ENCODE measurements at places on chromosomes 4 and X.

DNA sequence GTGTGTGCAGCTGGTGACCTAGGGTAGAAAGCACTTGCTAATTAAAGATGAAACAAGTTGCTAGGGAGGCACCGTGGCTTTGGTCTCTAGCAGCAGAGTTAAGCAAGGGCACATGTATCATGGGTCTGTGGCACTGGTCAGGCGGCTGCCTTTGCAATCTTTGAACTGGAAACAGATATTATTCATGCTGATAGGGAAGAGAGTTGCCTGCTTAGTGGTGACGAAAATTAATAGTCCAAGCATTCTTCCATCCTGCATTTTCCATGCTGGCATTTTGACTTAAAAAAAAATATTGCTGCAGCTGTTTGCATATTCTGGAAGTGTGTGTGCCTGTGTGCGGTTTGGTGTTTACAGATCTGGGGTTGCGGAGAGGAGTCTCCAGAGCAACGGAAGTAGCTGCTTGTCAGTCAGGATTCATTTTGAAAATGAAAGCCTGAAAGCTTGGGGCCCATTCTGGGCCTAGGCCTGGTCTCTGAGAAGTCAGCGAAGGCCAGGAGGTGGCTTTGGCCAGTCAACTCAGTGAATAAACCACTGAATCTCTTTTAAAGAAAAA lies 2.3 kb upstream of the SOWAHD start:
- no peak for DNase-seq

DNA sequence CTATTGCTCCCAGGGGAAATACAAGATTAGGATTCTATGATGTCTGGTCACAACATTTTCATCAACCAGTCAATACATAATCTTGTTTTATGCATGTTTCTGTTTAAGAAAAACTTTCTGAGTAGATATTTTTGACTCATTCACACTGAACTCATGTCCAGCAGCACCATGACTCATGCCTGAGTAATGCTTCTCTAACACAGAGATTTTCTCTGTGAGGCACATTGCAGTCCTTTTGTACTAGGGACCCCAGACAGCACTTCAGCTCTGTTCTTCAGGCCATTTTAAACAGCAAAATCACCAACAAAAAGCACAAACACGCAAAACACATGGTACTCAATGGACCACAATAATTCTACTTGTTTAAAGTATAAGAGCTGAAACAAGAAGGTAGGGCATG lies 83.6 kb downstream of the MXRA5 start:
- DNase-seq, result no peak

DNA sequence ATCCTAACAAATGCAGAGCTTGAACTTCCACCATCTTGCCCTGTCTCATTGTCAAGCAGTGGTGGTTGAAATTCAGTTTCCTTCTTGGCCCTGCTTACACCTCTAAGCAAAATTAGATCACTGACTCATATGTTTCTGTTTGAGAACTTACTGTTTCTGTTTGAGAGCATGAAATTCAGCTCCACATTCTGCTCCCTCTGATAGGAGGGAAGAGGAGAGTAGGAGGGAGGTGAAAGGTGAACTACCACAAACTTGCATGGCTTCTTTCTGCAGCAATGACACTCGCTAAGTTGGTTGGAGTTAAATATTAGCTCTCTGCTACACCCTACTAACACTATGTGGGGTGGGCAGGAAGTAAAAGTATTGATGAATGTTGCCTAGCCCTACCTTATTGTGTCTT lies 117.8 kb upstream of the EDA2R start:
- DNase-seq, result no peak

DNA sequence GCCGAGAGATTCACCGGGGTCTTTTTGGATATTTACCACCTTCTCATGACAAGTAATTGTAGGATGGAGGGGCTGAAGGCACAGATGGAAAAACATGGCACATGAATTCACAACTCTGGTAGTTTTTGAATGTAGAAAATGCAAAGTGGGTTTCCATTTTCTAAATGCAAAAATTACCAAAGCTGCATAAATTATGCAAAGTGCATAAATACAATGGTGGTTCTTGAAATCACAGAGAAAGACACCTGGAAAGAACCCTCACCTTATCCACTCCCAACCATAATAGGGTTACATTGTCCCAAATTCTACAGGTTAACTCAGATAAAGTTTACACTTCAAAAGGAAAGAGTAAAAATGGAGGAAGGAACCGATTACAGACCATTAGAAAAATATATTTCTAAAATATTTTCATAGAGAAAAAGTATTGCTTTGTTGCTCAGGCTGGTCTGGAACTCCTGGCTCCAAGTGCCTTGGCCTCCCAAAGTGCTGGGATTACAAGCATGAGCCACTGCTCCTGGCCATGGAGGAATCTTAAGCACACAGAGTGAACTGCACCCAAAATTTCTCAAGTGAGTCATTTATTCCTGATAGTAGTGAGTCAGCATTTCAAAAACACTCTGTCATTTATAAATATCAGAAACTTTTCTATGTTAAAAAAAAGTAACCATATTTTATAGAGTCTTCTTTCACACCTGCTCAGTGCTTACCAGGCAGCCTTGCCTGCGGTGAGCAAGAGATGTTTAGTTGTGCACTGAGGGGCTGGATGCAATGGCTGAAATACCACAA lies 101.4 kb downstream of the FIP1L1 start:
- no peak for DNase-seq

DNA sequence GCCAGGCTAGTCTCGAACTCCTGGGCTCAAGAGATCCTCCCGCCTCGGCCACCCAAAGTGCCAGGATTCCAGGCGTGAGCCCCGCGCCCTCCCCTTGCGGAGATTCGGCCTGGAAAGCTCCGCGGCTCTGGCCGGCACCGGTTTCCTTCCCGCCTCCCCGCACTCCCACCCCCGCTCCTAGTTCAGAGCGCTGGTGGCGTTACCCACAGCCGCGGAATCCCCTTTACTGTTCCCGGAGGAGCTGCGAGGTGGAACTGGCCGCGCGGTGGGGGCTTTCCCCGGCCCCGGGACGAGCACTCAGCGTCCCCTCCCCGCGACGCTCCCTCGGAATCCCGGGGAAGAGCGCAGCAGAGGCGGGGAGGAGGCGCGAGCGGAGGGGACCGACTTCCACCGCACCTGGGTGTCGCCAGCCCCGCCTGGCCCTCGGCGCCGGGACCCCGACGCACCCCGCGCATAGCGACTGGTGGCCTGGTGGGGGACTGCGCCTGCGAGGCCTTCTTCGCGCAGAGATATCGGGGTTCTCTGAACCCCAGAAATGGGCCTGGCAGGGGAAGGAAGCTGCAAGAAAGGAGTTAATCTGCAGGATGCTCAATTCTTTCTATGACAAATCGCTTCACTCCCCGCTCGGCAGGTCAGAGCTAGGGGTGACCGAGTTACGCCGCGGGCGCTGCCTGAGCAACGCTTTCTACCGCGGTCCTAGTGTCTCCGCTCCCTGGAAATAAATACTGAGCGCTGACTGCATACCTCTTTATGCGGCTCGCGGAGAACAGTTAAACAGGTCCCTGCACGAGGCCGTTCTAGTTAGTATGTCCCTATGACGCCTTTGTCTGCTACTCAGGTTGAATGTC lies 14.6 kb upstream of the SLC25A4 start:
- no peak for DNase-seq

DNA sequence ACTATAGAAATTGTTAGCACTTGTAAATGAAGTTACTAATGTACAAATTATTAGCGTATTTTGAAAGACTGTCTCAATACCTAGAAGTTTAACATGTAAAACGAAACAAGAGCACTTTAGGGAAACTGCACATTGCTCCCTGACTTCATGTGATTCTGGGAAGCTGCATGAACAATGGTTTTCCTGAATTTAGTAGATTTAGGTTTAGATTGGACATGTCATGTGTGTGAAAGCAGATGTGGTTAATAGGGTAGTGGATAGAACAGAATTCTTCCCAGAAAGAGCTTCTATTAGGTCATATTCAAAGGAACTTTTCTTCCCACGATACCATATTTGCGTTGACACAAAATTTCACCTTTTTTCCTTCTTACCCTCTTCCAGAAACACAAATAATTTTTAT lies 14.9 kb upstream of the CXCL8 start:
- DNase-seq, result no peak

- DNase-seq, result no peak
Measured at GRCh38 chr4:156953951-156954350, 17.6 kb downstream of the PDGFC start.

DNA sequence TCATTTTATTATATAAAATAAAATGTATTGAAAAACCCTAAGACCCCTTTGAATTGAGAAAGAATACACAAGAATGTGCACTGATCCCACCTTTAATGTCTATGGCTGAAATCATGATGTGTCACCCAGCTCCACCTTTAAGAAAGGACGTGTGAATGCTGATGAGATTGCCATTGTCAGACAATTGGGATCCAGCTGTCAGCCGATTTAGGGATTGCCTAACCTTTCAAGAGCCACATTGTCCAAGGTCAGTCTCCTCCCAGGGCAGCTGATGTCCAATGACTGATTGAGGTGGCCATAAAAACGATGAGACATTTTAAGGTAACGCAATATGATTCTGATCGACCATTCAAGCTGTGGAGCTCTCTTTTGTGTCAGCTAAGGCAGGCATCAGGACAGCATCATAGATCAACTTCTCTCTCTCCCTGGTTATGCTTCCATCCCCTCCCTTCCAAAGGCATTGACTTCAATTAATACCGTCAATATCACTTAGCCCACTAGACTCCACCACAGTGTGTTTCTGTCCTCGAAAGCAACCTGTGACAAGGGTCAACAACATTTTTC lies 1676.4 kb downstream of the PCDH7 start:
- DNase-seq, result no peak

DNA sequence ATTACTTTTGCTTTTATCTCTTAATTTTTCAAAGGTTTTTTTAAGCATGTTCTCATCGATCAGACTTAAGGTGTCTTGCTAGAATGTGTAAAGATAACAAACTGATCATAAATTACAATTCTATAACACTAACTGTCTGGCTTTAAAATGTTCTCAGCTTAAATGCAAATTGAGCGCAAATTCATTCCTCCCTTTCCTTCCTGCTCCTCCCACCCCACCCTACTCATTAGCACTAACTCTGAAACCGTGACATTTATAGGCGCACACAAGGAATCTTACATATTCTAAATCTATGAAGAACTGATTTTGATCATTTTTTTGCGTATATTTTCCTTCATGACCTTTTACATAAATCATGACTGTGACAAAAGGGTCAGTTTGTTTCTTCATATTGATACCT lies 590.0 kb upstream of the DIAPH2 start:
- no peak for DNase-seq

- no peak for DNase-seq
Measured at GRCh38 chr4:84050015-84050414, 449.1 kb downstream of the NKX6-1 start.

GRCh38 chr4:101983835-101984234 lies 193.3 kb downstream of the BANK1 start:
- DNase-seq, result no peak

DNA sequence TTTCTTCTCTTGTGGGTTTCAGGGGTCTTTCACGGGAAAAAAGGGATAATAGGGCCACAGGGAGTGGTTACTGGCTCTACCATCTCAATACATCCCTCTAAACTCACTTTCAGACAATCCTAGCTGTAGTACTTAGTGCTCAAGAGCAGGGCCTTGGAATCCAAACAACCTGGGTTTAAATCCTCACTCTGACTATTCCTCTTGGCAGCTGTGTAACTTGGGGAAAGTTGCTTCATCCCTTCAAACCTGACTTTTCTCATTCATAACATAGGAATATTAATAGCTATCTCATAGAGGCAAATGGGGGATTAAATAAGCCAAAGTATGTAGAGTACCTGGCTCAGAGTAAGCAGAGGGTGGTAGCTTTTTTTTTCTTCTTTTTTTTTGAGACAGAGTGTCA lies 32.4 kb downstream of the CCNG2 start:
- DNase-seq, result no peak

- DNase-seq, result no peak
Measured at GRCh38 chr4:87461281-87461700, 38.9 kb downstream of the NUDT9 start.

DNA sequence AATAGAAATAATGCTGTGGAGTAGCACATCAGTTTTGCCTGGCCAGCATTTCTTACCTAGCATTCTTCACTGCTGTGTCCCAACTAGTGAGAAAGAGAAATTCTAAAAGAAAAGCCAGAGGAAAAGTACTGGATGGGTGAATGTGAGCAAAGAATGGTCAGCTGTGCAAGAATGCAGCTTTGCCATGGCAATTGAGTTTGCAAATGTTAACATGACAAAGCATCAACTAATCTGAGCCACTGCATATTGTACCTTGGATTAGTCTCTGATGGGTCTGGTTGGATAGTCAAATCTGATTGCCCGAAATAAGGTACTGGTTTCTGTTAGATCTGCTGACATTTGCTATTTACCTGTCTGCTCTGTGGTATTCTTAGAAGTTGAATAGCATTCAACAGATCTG lies 38.7 kb downstream of the ADD1 start:
- DNase-seq, result no peak

DNA sequence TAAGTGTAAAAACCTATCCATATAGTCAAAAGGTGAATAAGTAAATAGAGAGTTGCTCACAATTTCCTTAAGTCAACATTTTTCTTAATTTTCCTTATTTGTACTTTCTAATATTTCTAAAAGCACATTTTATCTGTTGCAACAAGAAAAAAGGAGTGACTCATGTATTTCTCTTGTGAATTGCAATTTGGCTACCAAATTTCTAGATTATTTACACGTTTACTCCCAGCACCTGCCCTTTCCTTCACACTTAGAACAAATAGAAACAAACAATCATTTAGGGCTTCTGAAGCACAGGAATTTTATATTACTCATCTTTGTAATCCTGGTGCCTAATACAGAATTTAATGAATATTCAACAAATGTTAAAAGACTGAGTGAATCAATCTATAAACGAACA lies 22.2 kb downstream of the BTC start:
- DNase-seq, result no peak

DNA sequence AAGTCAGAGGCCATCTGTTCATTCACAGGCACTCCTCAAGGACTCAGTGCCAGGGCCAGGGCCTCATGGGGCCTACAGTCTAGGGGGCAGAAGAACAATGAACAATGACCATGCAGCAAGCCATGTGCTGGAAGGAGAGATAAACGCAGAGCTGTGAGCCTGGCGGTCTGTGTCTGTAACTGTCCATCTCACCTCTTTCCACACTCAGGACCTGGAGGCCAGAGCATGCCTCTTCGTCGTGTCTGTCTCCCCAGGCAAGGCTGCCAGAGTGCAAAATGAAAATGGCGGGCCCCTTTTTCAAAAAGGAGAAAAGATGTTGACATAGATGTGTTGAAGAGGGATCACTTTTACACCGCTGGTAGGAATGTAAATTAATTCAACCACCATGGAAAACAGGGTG lies 78.5 kb downstream of the MSX1 start:
- DNase-seq, result no peak

DNA sequence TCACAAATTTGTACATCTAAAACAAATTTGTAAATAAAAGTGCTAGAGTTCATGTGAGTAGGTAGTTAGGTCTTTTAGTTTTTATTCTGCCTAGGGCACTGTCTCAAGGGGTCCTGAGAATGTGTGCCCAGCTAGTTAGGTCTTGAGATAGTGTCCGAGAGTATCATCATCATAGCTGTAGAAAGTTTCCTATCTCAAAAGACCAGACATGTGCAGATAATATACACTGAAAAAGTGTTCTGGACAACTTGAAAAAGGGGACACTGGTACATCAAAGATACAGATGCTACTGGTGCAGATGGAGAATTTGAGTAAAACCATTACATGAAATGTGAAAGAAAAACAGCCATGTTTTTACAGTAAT lies 1.8 kb upstream of the ZCCHC4 start:
- DNase-seq, result no peak
